Inflammatory macrophage (primary cell): ENCODE measurements at places on chromosomes 7 and 10.

DNA sequence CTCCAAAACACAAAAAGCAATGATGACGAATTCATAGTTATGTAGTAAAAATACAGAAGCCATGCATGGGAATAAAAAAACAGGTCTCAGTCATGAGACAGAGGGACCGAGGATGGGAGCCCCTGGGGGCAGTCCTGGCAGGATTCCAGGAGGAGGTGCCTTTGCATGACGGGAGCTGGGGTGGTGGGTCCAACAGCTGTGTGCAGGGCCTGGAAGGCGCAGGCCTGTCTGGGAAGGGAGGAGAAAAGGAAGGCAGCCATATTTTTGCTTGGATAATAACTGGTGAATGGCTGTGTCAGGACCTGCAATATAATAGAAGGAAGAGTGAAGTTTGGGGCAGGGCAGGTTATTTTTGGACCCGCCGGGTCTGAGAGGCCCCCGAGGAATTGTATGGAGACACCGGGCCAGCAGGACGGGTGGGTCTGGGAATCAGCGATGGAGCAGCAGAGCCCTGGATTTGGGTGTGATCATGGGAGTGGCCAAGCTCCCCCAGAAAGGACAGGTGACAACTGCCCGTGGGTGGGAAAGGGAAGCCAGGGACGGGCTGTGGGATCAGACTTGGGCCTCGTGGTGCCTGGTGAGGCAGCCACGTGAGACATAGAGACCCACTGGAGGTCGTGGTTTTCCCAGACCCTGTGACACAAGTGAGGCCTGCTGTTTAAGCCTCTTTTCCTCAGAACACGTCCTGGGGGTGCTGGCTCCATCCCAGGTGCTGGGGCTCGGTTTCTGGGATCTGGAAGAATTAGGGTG is 2.9 kb upstream of the JAKMIP3 start:
- DNase-seq = no peak

- no peak for DNase-seq
Measured at GRCh38 chr7:40947566-40947965, 755.3 kb downstream of the INHBA start.

DNA sequence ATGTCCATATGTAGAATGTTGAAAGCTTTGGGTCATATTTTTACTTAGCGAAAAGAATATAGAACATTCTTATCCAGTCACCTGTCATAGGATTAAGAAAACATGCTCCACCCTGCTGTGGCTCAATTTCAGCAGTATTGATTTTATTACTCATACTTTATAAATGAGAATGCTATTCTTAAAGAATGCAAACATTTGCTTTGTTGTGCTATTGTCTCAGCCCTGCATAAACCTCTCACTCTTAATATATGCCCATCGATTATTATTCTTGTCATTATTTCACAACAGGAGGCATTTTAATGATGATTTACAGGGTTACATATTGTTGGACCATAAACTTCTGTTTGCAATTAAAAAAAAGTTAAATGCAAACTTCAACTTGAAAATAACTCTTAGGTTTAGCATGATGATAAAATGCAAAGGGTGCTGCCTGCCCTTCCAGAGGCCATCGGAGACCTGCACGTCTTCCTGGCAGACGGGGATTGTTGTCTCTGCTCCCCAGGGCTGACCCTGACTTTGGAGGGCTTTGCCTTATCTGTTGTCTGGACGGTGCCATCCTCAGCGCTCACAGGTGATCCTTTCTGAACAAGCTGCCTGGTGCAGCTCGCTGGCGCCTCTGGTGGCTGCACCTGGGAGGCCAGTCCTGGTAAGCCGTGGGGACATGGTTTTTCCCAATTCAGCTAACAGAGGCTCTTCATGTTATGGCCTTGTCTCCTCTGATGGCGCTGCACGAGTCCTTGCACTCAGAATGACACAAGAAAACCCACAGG is 50.0 kb upstream of the SHH start:
- DNase-seq = no peak

DNA sequence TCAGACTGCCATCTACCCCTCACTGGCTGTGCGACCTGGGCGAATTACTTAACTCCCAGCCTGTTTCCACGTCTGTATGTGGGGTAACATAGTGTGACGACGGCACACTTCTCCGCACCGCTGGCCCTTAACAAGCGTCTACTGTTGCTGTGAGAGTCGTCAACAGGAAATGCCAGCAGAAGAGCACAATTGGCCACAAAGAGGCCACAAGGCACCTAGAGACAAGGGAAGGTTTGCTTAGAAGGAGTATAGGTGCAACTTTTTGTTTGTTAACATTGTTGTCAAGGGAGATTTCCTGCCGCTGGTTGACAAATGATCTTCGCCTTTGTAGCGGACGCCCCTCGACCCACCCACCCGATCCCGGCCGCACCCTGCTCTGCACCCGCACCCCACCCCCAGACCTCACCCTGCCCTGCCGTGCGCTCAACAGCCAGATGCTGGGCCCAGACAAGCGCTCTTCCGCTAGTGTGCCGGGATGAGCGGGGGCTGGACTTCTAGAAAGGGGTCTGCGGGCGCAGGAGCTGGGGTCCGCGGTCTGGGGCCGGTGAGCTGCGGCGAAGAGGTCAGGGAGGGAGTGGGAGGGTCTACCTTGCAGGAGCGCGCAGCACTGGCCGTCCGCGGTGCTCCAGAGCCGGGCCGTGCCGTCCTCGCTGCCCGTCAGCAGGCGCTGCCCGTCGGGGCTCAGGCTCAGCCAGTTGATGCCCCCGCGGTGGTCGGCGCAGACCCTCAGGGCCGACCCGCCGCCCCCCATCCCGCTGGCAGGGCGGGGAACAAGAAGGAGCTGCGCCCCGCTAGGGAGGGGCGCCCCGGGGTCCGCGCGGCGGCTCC is 785 bp downstream of the WDR86 start:
- peak; percentile 17 for DNase-seq

DNA sequence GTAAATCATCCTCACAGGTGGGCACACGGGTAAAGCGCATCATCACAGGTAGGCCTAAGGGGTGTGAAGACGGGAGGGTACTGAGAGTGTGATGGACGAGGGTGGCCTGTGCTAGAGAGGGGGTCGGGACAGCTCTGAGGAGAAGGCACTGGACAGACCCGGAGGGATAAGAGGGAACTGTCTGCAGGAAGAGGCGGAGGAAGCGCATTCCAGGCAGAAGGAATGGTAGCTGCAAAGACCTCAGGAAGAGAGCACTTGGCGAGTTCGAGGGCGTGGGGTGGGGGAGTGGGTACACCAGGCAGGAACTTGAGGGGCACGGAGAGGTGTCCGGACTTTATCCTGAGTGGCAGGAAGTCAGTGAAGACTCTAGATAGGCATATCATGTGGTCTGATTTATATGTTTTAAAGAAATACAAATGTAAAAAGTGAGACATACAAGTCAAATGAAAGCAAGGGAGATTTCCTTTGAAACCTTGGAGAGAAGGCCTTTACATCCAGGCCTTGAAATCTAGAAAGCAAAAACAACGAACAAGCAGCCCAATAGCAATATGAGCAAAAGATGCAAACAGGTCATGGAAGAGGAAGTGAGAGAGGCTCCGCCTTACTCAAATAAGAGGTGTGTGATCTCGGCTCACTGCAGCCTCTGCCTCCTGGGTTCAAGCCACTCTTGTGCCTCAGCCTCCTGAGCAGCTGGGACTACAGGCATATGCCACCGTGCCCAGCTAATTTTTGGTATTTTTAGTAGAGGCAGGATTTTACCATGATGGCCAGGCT is 3.6 kb downstream of the LHPP start:
- DNase-seq = no peak

DNA sequence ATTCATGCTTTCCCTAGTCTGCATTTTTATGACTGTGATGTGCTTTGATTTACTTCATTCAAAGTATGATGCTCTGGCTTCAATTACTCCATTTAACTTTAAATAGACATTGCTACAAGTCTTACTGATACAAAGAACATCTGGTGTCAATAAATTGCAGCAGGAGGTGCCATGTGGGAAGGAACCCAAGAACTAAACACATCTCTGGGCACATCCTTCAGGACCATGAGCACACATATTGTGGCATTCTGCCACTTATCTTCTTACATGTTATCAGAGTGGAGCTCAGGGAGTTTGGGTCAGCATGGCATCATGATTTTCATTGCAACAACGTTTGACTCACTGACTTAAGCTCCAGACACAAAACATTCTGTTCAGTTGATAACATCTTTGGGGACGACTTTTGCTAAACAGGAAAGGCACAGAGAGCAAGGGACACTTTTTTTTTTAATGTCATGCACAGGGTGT is 227.0 kb downstream of the DKK1 start:
- DNase-seq = no peak

- no peak for DNase-seq
Measured at GRCh38 chr10:15426558-15426957, 55.5 kb upstream of the FAM171A1 start.

- DNase-seq = no peak
Measured at GRCh38 chr10:98224509-98224908, 43.5 kb downstream of the LOXL4 start.

DNA sequence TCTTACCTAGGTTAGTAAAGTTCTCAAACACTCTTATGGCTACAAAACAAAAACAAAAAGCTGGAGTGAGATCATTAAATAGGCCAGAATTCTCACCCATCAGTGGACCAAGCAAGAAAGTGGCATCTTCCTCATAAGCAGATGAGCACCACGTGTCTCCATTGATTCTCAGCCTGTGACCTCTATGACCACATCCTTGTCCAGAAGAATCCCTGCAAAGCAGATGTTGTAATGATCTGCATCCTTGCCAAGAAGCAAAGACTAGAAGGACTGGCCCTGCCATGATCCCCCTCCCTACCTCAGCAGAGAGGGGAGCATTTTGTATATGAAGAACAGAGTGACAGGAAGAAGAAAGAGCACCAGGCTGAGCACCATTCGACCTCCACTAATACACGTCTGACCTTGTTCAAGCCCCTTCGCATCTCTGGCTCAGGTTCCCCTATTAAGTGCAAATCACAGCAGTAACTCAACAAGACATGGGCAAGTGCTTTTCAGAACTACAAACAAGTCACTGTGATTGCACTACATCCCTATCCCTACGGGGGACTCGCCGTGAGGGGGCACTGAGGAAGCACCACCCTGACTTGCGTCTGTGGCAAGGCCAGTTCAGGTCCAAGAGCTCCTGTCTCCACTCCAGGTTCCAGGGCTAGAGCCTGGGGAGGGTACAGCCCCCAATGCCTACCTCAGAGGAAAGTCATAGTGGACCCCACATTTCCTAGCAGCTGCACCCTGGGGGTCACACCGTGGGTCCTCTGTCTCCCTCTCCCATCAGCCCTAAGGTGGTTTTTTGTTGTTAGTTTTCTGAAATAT is 22.2 kb upstream of the RASSF4 start:
- peak; percentile 76 for DNase-seq

- DNase-seq = no peak
Measured at GRCh38 chr10:125560947-125561346, 122.0 kb downstream of the TEX36 start.

DNA sequence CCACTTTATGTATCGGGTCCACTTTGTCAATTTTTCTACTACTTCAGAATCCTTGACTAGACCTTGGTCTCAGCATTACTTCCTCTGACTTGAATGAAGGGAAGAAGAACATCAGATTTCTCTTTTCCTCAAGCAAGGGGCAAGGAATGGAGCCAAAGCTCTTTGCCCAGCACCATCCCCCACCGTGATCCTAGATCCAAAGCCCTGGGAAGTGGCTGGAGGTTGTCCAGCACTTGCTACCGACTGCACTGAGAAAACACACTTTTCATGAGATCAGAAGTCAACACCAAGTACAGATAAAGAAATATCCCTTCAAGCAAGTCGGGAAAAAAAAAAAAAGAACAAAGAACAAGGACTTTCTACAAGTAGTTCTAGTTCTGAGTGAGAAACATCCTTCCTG is 102.1 kb upstream of the DDC start:
- no peak for DNase-seq

DNA sequence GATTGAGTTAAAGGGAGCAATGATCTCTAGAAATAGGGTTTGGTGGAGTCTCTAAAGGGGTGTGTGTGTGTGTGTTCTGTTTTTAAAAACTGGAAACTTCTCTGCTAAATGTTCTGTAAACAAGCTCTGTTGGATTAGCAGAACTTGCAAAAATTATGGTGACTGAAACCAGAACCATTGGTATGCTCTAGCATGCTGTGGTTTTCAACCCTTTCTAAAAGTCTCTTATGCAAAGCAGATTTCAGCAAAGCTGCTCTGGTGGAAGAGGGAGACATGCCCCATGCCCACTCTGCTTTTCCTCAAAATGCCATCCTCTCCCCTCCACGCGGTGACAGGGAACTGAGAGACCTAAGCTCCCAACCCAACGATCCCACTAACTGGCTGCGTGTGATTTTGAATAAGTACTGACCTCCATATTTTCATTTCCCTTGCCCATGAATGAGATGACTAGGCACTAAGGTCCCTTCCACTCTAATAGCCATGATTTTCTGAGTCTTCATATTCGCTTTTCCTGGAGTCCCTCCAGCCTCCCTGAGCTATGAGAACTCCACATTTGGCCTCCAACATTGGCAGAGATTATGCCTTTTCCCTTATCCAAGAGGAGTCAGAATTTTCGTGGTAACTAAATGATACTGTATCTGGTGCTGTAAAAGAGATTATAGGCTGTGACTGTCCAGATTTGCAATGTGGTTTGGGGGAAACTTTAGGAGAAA is 117.3 kb upstream of the PALS2 start:
- DNase-seq = no peak

- no peak for DNase-seq
Measured at GRCh38 chr7:55156919-55157763, 138.3 kb downstream of the EGFR start.

DNA sequence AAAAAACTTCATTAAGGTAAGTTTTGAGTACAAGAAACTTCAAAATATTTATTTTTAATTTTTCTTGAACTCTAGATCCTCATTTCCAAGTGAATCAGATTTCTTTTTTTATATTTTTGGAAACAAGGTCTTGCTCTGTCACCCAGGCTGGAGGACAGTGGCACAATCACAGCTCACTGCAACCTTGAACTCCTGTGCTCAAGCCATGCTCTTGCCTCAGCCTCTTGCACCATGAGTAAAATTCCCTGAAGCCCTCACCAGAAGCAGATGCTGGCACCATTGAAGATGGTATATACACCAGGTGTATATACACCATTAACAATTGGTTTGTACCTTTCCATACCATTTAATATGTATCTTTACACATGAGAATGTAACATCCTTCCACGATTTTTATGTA is 45.1 kb upstream of the ODAD2 start:
- DNase-seq = no peak

- no peak for DNase-seq
Measured at GRCh38 chr7:112495156-112495788, 14.5 kb downstream of the LSMEM1 start.

GRCh38 chr7:155943251-155943899 is 131.1 kb upstream of the SHH start:
- no peak for DNase-seq

- DNase-seq = no peak
Measured at GRCh38 chr10:110661292-110661691, 17.2 kb downstream of the RBM20 start.

GRCh38 chr7:40234046-40234445 is 99.2 kb downstream of the SUGCT start:
- no peak for DNase-seq
